NCI-H1105 (cell line): ENCODE measurements at places on chromosomes 7 and 10.

- no peak for DNase-seq
Measured at GRCh38 chr10:111297351-111297848, 220.6 kb downstream of the ADRA2A start.

- no peak for DNase-seq
Measured at GRCh38 chr7:45391618-45392451, 182.3 kb upstream of the ADCY1 start.

- peak; percentile 64 for DNase-seq
Measured at GRCh38 chr10:124020981-124021815, 72.2 kb downstream of the CHST15 start.

DNA sequence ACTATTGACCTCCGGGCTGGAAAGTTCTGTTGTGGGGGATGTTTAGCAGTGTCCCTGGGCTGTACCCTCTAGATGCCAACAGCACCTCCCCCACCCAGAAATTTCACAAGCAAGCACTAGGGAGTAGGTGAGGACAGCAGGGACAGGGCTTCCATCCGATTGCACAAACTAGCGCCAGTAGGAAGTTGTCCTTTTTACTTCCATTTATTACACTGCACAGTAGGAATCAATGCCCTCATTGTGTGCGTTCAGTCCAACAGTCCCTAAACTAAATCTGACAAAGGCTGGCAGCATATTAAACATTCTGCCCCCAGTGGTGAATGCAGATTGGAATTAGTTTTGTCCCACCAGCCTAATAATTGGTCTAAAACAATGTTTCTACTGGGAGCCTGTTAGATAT, 6.4 kb upstream of the SOSTDC1 start:
- no peak for DNase-seq

- no peak for DNase-seq
Measured at GRCh38 chr7:112784603-112785002, 5.6 kb downstream of the TMEM168 start.
